ENCODE measurements at places on chromosomes 5 and 9. TPM values are rescaled to one million over a fixed set of nuclear protein-coding genes. Genes with fewer than 3 reads are reported as not detected.

ARID3C gene
- total RNA-seq, result not detected

GRCh38 chr5:179257176-179257682 lies 88.0 kb downstream of the ADAMTS2 start:
- DNase-seq, result no peak

DNA sequence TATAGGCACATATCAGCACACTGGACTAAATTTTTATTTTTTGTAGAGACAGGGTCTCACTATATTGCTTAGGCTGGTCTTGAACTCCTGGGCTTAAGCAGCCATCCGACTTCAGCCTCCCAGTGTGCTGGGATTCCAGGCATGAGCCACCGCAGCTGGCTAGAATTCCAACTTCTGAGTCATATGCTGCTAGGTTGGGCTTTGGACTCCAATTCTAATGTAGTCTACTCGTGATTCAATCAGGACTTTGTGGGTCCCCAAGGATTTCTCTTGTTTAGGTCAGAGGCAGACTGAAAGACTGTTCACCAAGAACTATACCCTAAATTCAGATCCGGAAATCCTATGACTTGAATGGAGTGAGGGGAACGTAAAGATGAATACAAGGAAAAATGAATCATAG lies 68.2 kb upstream of the CHD1 start:
- no peak for DNase-seq

DNA sequence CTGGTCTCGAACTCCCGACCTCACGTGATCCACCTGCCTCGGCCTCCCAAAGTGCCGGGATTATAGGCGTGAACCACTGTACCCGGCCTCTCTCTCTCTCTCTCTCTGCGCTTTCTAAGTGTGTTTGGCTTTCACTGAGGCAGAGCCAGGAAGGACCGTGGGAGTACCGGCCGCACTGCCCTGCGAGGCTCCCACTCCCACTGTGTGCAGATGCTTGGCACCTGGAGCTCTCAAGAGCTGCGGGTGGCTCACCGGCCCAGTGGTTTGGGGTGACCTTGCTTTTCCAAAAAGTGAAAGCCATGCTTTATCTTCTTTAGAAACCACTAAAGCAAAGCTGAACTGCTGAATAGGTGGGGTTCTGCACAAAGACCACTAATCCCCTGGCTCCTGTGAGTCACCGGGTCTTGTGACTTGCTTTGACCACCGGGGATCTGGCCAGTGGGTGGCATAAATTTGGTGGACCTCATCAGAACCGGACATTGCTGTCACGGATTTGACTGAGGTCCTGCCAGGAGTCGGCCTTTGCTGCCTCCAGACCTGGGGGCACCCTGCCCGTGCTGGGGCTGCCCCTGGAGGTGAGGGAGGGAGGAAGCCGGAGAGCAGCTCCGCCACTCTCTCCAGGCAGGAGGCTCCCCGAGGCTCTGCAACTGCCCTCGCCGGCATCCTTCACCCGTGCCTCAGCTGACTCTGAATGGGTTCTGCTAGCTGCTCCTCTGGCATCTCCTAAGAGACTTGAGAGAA lies 228.9 kb downstream of the FANCC start:
- DNase-seq, result no peak

DNA sequence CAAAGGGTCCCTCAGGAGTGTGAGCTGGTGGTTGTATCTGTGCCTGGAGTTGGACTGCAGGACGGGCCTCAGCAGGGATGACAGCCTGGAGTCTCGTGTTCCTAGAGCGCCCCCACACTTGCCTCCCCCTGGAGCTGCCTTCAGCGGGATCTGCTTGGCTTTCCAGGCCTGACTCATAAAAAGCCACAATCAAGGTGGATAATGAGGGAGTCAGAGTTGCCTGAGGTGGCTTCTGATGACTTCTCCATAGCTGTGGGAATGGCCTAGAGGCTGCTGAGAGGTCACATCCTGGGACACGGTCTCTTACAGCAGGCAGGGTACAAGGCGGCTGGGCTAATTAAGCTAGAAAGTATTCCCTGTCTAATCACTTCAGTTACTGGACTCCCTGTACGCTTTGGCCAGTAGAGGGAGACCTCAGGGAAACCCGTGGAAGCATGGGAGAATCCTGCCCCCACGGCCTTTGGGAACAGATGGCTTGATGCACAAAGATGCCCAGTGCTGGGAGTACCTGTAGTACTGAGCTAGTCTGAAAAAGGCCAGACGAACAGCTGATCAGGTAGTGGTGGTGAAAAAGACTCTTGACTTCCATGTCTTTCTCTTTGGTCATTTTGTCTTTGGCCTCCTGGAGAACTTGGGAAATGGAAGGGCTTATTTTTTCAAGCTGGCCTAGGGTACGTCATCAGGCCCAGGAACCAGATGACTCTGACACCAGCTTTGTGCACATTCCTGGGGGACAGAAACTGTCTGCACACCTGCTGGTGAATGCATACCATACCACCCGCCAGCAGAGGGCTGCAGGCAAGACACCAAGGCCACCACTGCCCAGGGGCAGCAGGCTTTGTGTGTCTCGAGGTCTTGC lies 16.1 kb upstream of the FRRS1L start:
- peak; percentile 20 for DNase-seq

GRCh38 chr5:161414037-161414436 lies 132.5 kb downstream of the GABRB2 start:
- DNase-seq, result no peak
